ENCODE measurements at places on chromosomes 1 and 21. TPM values are rescaled to one million over a fixed set of nuclear protein-coding genes. Genes with fewer than 3 reads are reported as not detected.

DNA sequence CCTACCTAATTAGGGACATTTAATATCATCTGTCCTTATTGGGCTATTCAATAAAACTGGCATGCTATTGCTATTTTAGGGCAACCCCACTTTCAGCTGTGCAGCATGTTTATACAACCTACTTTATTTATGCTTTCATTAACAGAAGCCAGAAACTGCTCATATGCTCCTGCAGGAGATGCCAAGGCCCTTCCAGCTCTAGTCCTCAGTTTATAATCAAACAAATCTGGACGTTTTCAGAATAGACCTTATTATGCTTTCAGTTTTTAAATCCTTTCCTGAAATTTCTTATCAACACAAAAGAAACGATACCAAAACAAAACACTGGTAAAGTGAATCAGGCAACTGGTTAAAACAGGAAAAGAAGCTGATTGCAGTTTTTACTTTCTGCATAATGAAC, 53.2 kb downstream of the PTGS2 start:
- DNase-seq = no peak

DNA sequence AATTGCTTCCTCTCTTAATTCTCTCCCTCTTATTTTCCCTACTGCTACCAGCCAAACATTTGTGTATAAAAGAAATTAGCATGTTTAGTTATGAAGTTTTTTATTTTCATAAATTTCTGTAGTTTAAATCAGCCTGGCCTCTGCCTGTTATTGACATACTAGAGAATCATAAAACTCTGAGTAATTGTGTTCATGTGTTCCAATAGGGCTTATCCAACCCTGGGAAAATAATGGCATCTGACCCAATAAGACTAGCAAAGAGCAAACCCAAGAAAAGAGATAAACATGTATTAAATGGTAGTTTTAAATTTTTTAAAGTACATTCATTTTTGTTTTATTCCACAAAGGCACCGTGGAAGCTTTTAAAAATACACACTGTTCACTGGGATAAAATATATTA, 404.3 kb downstream of the HLX start:
- DNase-seq = no peak

- no peak for DNase-seq
Observed at GRCh38 chr21:44579833-44580144, 615 bp downstream of the KRTAP10-5 start.

DNA sequence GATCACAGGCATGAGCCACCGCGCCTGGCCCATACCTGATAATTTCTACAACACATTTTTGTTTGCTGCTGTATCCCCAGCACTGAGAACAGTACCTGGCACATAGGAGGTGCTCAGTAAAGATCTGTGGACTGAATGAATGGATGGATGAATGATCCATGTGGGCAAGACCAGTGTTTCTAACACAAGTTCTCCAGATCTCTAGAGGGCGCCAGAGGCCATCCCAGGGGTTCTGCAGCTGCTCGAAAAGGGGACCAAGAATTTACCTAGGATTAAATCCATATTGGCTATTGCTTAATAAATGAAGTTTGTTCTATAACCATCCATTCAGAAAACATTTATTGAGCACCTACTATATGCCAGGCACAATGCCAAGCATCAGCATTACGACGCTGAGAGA, 167.7 kb downstream of the ACTL8 start:
- peak; percentile 16 for DNase-seq

The EGLN1 gene
- 37.8 TPM for polyA plus RNA-seq

The HSD3B2 gene
- 1.4 TPM for polyA plus RNA-seq
